ENCODE measurements at places on chromosomes 11 and 22. TPM values are rescaled to one million over a fixed set of nuclear protein-coding genes. Genes with fewer than 3 reads are reported as not detected.

- H3K27me3 ChIP-seq = no peaks in the 10 kb centered on the region
- H3K36me3 ChIP-seq = no peaks in the 10 kb centered on the region
Observed at GRCh38 chr11:100632941-100633452, 54.1 kb upstream of the ARHGAP42 start.

- H3K4me1 ChIP-seq = no peaks in the 10 kb centered on the region
- no peak for DNase-seq
- no peak overlapping the region for H3K27ac ChIP-seq
- H3K36me3 ChIP-seq = no peaks in the 10 kb centered on the region
- H3K4me3 ChIP-seq = no peak overlapping the region
- H3K27me3 ChIP-seq = peaks cover 8% of the 10 kb centered on the region
Observed at GRCh38 chr11:60485987-60486386, 6.6 kb upstream of the MS4A12 start.

- no peak overlapping the region for H3K4me3 ChIP-seq
- no peaks in the 10 kb centered on the region for H3K36me3 ChIP-seq
- H3K27ac ChIP-seq = no peak overlapping the region
- no peaks in the 10 kb centered on the region for H3K27me3 ChIP-seq
- DNase-seq = no peak
Observed at GRCh38 chr11:16252373-16252772, 104.0 kb downstream of the SOX6 start.

DNA sequence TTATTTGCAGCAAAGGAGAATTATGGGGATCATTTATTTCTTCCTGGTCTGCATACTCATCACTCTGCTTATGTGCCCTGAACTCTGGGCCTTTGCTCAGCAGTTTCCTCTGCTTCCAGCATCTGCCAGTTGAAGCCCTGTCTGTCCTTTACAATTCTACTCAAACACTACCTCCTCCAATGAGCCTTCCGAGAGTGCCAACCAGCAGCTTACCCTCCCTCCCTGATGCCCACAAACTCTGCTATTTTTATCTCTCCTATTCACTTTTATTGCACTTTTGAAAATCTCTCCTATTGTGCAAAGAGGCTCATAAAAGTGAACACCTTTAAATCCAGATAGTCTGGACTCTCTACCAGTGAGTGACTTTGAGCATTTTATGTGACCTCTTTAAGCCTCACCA, 3.6 kb upstream of the ME3 start:
- peaks cover 11% of the 10 kb centered on the region for H3K27me3 ChIP-seq
- no peak overlapping the region for H3K4me3 ChIP-seq
- peaks cover 4% of the 10 kb centered on the region for H3K36me3 ChIP-seq

The SAA2 gene
- not detected for total RNA-seq

- H3K4me3 ChIP-seq = no peak overlapping the region
- no peak overlapping the region for H3K27ac ChIP-seq
- DNase-seq = no peak
- H3K4me1 ChIP-seq = no peaks in the 10 kb centered on the region
Observed at GRCh38 chr11:69992026-69992425, 86.1 kb upstream of the ANO1 start.

The IRAG1 gene
- total RNA-seq = not detected

- peaks cover 10% of the 10 kb centered on the region for H3K27me3 ChIP-seq
- no peak for DNase-seq
- H3K36me3 ChIP-seq = no peaks in the 10 kb centered on the region
- no peaks in the 10 kb centered on the region for H3K4me1 ChIP-seq
- no peak overlapping the region for H3K4me3 ChIP-seq
Observed at GRCh38 chr11:124474079-124474478, 28.6 kb upstream of the OR8B8 start.

The FAM180B gene
- not detected for total RNA-seq

DNA sequence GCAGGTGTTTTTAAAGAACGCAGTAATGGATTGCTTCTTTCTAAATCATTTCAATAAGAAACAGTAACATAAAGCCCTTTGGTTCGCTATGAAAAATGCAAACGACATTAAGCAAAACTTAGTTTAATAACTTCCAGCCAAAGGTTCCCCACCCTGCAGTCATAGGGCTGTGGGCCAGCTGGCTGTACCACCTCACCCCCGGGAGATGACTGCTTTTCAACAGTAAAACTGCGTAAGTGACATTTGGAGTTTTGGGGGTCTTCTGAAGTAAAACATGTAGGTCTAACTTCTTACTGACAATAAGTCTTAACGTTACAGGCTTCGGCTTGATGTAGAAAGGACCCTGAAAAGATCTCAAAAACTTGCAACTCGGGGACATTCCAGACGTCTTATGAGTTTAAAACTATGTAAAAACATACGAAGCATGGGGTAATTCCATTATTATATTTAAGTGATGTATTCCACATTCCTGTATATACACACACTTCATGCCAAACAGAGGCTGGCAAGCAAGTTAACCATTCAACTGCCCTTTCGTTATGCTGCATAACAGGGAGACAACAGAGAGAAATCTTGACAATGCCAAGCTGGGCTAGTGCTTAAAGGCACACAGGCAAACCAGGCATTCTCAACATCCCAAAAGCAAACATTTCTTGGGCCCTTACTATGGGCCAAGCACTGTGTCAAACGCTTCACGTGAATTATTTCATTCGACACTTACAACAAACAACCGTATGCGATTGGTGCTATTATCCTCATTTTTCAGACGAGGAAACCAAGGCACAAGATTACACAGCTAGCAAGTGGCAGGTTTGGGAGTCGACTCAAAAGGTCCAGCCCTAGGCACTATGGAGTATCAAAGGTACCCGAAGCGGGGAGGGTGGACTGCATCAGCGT, 1.2 kb downstream of the MRTFA start:
- DNase-seq = no peak
- H3K4me3 ChIP-seq = peak overlapping the region; percentile 91
- peaks cover 35% of the 10 kb centered on the region for H3K4me1 ChIP-seq
- peaks cover 3% of the 10 kb centered on the region for H3K36me3 ChIP-seq

DNA sequence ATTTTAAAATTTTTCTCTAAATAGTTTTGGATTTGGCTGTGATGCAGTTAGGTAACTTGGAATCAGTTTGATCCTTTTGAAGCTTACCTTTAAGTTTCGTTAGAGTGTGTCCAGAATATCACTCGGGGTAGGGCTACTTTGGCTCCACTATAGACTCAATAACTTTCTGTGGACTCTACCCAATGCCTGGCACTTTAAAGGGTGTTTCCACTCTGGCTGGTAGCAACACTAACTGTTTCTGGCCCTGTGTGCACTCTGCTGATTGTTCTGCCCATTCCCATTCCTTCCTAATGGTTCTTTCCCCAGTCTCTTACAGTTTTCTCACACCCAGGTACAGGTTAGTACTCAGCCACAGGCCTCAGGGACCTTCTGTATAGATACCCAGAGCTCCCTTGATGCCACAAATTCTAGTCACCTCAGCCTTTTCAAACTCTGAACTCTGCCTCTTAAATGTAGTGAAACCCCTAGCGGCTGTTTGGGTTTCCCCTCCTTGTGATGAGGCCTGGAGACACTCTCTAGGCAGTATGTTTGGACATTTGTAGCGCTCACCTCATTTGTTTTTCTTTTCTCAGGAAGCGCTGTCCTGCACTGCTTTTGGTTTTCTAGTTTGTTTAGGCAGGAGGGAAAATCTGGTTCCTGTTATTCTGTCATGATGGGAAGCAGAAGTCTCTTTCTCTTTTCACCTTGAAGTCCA, 16.8 kb downstream of the CUL5 start:
- H3K27ac ChIP-seq = no peak overlapping the region
- DNase-seq = no peak
- H3K27me3 ChIP-seq = no peaks in the 10 kb centered on the region
- peaks cover 16% of the 10 kb centered on the region for H3K36me3 ChIP-seq
- H3K4me3 ChIP-seq = no peak overlapping the region
